Activated CD8-positive, alpha-beta memory T cell treated with anti-CD3 and anti-CD28 coated beads for 4 hours (primary cell): ENCODE measurements at places on chromosomes 5 and 9.

DNA sequence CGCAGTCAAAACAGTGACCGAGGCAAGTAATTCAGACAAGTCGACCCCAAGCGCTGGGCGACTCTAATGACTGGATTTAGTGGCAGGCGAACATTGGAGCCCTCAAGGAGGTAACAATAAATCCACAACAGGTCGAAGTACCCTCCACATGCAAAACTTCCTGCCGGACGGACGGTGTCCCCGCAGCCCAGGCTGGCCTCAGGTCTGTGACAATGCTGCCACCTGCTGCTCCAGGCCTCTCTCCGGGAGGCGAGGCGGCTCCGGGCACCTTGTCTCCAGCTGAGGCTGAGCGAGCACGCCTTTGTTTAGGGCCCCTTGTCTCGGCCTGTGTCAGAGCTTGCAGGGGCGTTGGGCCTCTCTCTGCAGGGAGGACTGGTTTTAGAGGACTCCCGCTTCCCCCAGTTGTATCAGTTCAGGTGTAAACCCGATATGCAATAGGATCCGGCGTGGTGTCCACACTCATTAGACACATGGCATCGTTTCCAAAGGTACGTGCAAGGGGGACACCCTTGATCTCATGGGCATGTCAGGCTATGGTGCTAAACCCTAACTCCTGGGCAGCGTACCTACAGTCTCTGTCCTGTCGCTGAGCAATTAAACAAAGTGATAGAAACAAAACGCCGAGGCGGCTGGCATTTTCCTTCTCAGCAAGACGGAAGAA, 628.0 kb upstream of the ADAMTS16 start:
- DNase-seq: no peak

DNA sequence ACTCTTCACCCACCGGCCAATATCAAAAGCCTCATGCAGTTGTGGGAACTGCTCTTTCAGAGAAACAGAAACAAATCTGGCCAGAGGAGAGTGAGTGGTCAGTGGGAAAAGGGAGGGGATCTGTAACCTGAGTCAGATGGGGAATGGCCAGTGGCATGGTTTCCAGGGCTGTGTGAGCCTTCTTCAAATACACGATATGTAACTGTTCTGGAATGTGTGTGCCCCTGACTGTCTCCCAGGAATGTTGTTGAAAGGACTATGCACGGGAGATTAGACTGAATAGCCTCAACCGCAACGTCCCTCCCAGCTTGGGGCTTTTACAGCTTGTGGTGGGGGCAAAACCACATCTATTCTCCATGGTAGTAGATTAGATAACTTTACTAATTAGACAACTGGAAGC, 60.8 kb downstream of the SH3TC2 start:
- DNase-seq: no peak

DNA sequence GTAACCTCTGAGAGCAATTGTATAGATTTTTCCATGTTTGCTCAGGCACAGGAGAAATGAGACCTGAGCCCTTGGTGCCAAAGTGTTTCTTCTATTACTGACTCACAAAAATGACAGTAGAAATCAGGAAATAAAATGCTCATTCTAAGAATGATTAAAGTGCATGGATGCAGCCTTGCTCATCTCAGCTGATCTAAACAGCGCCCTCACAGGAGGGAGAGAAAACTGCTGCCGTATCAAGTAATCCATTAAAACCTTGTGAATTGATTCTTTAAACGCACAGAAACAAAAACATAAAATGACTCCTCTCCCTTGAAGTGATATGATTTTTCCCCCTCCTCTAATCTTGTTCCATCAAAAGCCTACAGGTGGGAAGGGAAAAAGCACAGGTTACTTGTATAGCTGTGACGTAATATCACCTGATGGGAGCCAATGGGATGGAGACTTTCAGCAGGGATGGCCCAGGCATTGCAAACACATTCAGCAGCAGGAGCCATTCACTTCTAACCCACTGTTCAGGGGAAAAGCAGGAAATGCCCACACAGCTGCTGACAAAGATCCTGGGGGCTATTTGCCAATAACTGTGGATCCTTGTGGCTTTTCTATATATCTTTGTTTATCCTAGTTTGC, 76.7 kb downstream of the PLCXD3 start:
- DNase-seq: no peak

DNA sequence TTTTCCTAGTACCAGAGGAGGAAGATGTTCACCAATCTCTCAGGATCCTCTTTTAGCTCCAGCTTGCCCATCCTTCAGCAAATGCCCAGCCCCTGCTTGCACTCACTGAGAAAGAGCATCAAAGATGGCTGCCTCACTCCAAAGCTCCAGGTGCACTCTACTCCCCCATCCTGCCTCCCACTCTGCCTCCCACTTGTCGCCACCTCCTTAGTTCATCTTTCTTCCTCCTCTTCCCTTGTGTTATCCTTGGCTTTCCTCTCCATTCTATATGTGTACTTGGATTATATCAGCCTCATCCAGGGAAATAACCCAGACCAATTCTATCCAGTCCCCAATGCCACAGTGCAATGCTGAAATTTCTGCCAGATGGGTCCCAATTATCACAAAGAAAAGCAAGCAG, 87.1 kb upstream of the CPLX2 start:
- no peak for DNase-seq

DNA sequence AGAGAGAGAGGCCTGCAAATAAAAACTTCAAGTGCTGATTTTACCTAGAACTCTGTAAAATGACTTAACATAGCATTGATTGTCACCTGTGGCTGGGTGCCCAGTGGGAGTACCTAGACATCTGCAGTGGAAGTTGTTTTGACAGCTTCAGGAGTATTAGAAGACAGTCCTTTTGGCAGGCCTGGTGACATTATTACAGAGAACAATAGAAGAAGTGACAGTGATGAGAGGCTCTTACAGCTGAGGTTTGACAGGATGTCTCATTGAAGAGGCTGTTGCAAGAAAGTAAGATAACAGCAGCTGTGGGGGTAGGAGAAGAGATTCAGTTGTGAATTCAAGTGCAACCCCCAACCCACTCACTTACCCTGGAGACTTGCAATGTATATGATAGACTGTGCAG, 27.9 kb upstream of the MUSK start:
- DNase-seq: no peak

- DNase-seq: no peak
Observed at GRCh38 chr5:75513841-75514240, 2.1 kb downstream of the POLK start.

- DNase-seq: no peak
Observed at GRCh38 chr5:137040024-137040423, 459.1 kb downstream of the SPOCK1 start.

DNA sequence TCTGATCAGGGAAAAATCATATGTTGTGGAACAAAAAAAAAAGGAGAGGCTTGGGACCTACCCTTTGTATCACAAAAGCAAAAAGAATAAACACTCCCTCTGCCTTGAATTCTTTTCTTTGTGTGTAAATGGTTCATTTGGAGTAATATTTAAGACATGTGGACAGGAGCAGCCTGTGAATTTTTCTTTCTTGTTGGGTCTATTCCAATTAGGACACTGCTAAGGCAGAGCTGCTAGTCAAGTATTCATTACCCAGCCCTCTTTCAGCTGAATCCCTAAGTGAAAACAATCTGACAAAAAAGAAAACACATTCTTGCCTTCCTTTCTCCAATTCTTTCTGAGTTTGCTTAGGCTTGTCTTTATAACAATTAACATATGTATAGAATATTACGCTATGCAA, 330.0 kb downstream of the EBF1 start:
- DNase-seq: no peak

DNA sequence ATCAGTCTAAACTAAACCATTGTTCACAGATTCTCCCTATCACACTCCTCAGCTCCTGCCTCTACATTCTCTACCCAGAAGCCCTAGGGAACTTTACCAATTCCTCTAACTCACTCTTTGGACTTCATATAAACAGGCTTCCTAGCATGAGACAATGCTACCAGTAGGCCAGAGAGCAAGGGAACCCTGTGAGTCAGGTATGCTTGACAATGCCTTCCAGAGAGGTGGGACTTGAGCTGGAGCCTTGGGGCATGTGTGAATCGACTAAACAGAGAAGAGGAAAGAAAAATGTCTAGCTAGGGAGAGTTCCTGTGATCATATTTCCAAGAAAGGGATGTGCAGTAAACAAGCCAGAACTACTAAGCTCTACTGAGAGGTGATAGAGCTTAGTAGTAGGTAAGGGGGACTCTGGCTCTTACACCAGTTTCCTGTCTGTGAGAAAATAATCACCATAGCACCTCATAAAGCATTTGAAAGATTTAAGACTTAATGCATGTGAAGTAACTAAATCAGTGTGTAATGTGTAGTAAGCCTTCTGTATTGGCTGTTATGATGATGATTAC, 6.4 kb upstream of the RFK start:
- DNase-seq: no peak

GRCh38 chr5:80755626-80756025, 100.8 kb upstream of the DHFR start:
- no peak for DNase-seq

GRCh38 chr5:168301593-168302390, 10.3 kb downstream of the WWC1 start:
- DNase-seq: no peak

- DNase-seq: no peak
Observed at GRCh38 chr9:4815381-4815956, 22.7 kb downstream of the RCL1 start.

- DNase-seq: no peak
Observed at GRCh38 chr5:58285900-58286299, 174.0 kb downstream of the PLK2 start.

DNA sequence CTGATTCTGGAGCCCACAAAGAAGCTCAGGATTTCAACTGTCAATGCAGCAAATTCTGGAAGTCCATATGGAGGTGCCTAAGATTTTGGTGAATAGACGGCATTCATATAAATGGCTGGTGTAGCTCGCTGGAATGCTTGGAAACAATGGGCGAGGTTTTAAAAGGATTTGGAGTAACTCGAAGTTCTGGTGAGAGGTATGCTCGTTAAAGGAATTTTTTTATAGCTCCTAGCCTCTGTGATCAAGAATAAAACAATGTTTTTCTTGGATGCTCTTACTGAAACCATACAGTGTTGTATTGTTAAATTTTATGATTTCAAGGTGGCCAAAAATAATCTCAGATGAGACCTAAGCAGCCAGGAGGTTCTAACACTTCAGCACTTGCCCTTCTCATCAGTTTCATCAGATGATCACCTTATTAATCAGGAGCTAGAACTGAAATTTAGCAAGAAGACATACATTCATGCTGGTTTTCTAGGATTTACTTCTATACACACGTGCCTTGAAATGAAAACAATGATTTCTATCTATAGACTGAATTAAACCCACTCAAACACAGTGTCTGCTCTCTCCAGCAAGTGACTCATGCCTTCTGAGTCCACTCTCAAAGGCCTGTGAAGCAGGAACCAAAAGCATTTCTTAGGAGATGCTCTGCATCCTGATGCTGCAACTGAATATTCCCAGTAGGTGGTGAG, 79.2 kb downstream of the OTULIN start:
- no peak for DNase-seq

GRCh38 chr5:16866273-16866672, 69.8 kb downstream of the MYO10 start:
- DNase-seq: no peak

GRCh38 chr5:139164020-139164419, 34.1 kb downstream of the SIL1 start:
- DNase-seq: no peak

- DNase-seq: no peak
Observed at GRCh38 chr5:132376694-132377641, 7.5 kb downstream of the SLC22A5 start.

DNA sequence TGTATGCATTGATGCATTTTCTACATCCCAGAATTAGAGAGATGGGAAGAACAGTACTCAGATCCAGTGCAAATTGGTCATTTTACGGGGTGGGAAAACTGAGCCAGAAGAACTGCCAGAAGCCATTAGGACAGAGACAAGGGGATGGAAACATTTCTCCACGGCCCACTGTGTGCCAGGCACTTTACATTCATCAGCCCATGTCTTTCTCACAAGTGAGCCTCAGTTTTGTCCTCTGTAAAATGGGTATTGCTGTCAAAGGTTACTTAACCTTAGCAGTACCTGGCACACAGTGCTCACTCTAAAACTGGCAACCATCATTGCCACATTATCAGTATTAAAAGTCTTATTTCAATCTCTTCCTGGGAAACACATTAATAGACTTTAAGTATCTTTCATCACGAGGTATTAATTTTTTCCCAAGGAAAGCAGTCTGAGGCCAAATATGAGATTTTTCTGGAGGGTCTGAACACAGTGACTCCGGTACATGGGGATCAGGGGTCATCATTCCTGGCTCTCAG, 5.2 kb downstream of the DUSP1 start:
- no peak for DNase-seq

- no peak for DNase-seq
Observed at GRCh38 chr5:147784146-147784987, 1.8 kb upstream of the JAKMIP2 start.

- DNase-seq: no peak
Observed at GRCh38 chr9:83981126-83981871, 694 bp downstream of the RMI1 start.

- no peak for DNase-seq
Observed at GRCh38 chr5:140111011-140111858, 2.7 kb upstream of the PURA start.

- DNase-seq: no peak
Observed at GRCh38 chr9:92660266-92660665, 9.7 kb downstream of the IPPK start.

DNA sequence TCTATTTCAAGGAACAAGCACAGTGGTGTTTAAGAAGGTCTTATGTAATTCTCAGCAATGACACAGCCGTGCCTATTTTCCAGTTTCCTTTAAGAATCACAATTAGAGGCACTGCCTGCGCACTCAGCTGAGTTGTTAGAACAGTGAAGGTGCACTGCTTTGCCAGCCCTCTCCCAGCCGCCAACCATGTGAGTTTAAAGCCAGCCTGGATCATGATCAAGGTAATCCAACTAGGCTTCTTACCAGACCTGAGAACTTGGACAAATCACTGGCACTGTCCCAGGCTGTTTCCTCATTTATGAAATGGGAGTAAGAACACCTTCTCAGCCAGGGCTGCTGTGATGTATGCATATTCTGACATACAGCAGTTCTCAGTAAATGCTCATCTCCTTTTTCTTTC, 99.6 kb downstream of the ASTN2 start:
- DNase-seq: no peak

DNA sequence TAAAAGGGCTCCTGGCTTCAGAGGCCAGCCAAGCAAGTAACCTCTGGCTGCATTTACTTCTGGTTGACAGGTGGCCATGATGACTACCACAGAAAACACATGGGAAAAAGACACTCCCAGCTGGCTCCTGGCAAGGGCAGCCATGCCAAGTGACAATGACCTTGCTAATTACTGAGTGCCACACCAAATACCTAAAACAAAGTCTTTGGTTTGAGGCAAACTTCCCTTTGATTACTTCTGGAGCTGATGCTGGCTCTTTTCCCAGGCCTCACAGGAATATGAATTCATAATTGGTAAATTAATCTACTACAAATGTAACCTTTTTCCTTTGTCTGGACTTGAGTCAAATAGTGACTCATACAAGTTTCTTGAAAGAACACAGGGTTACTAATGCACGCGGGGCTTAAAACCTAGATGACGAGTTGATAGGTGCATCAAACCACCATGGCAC, 61.0 kb downstream of the LPAR1 start:
- no peak for DNase-seq

DNA sequence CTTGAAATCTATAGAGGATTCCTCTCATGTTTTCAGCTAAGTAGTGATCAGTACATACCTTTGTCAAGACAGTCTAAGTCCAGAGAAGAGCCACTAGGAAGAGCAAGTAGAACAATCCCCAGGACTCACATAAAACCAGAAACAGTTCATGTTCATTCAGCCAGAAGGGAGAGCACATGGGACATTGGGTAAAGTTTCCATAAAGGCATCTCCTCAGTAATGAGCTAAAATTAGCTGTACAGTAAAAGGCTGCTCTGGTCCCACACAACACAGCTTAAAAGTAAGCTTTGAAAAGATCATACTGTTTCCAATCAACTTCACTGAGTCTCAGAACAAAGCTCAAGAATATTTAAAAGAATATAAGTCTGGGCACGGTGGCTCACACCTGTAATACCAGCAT, 32.4 kb downstream of the HOMER1 start:
- no peak for DNase-seq
